ENCODE measurements at places on chromosomes 2 and 18.
A peak's percentile ranks its signal among the peaks of the same experiment; 100 is the strongest.

DNA sequence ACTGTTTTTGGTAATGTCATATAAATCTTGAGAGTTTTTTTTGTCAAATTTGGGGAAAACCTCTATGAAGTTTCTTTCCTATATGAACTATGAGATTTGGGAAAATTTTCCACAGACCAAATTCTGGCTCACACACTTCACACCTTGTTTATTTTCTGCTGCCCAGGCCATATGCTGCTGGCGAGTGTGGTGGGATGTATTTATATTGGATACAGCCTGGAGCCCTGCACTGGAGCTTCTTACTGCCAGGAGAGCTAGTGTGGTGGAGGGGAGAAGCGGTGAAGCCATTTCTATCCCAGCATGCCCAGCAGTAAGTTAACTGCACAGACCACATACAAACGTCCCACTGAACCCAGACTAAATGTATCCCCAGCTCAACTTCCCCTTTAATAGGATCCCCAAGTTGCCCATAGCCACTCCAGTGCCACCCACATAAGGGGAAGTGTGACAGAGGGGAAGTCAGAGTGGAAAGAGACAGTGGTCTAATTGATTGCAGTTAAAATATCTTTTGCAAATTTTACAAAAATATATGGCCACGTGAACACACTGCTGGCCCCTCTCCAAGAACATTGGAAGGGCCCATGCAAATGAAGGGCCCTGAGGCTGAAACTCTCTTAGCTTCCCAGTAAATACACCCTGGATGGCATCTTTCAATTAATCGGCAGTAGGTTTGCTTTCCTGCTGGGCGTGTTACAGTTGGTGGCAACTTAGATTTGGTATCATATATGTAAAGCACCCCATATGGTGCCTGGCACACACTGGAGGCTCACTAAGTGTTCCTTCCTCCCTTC is 146.6 kb upstream of the ITGA6 start:
- peak; percentile 23 for DNase-seq

- no peak for DNase-seq
Measured at GRCh38 chr2:177169810-177170514, 42.6 kb upstream of the HNRNPA3 start.

- no peak for DNase-seq
Measured at GRCh38 chr2:43566461-43566729, 29.4 kb downstream of the THADA start.

- no peak for DNase-seq
Measured at GRCh38 chr2:120395221-120396012, 49.5 kb downstream of the INHBB start.

GRCh38 chr2:97706708-97707345 is 6.5 kb upstream of the ZAP70 start:
- no peak for DNase-seq

DNA sequence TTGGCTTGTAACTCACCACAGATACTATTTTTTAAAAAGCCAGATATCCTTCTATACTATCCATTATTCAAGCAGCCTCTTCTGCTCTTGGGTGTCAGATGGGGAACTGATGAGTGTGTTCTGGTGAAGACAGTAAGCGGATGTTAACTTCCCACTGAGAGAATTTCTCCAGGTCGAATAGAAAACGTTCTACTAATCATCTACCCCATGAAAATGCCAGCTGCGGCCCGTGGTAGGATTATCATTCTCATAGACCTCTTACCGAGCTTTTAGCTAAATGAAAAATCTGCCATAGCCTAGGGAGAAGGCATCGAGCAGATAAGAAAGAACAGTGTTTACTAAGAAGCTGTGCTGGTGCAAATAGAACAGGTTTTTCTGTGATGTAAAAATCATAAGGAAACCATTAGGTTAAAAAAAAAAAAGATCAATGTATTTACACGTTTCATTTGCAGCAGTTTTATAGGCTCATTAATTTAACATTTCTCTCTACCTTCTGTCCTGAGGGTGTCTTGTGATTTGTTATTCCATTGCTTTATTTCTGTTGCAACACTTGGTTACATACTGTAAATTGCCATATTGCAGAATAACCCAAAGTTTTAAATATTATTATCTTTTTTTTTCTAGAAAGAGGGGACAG is 1521.5 kb upstream of the ZEB2 start:
- DNase-seq, result no peak

- no peak for DNase-seq
Measured at GRCh38 chr2:11419781-11420180, 46.2 kb downstream of the E2F6 start.

DNA sequence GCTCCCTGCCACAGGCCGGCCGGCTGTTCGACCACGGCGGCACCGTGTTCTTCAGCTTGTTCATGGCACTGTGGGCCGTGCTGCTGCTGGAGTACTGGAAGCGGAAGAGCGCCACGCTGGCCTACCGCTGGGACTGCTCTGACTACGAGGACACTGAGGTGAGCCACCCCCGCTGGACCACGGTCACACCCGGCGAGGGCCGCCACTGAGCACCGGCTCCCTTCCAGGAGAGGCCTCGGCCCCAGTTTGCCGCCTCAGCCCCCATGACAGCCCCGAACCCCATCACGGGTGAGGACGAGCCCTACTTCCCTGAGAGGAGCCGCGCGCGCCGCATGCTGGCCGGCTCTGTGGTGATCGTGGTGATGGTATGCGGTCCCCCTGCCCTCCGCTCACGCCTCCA is 20.8 kb downstream of the ANO7 start:
- no peak for DNase-seq

- no peak for DNase-seq
Measured at GRCh38 chr2:71603311-71603811, 150.0 kb downstream of the DYSF start.

DNA sequence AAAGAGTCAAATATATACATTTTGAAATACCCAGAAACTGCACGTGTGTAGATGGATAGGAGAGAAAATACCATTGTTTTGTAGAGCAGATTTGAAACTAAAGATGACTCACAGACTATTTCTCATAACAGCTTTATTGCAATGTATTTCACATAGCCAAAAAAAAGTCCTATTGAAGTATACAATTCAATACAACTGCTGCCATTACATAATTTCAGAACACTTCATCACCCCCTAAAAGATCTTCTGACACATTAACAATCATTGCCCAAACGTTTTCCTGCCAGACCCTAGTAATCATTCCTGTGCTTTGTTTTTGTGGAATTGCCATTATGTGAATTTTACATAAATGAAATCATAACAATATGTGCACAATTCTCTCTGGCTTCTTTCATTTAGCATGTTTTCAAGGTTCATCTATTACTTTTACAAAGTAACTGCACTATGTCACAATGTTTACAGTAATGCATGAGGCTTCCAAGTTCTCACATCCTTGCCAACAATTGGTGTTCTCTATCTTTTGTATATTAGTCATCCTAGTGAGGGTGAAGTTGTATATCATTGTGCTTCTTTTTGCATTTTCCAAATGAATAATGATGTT is 378.6 kb upstream of the CWC22 start:
- no peak for DNase-seq

DNA sequence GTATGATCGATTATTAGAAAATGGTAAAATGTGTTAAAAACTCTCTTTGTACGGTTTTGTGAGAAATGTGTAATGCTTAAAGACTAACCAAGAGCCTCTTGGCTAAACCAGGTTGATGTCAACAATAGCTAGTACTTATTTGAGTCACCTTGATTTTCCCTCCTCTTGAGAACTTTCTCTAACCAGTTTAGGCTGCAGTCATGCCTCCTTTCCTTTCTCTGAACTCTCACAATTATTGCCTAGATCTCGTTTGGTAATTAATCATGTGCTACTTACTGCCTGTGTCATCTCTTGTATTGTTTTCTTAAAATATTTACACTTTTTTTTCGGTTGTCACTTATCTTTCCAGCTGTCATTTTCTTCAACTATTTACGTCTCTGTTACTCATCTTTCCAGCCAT is 1.1 kb upstream of the EPC2 start:
- no peak for DNase-seq

DNA sequence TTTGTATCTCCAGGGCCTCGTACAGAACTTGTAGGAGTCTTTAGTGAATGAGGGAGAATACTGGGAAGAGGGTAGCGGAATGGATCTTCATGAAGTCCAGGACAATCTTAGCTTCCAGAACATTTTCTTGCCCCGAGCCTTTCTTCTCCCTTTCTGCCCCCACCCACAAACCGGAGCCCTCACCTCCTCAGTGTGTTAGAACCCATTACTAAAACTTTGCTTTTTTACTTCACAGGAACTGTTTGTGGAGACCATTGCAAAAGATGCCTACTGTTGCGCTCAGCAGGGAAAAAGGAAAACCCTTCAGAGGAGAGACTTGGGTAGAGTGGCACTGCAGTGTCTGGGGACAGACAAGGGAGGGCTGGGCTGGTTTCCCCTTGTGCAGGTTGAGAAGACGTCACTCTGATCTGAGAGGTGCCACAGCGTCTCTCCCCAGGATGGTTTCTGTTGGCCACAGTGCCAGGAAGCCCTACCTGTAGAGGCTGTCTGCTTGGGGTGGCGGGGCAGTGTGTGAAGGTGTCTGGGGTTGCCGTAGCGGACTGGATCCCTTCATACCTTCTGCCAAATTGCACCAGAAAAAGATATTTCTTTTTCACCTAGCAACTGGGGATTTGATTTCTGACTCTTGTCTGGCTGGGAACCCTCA is 786 bp downstream of the POLE4 start:
- DNase-seq, result no peak

DNA sequence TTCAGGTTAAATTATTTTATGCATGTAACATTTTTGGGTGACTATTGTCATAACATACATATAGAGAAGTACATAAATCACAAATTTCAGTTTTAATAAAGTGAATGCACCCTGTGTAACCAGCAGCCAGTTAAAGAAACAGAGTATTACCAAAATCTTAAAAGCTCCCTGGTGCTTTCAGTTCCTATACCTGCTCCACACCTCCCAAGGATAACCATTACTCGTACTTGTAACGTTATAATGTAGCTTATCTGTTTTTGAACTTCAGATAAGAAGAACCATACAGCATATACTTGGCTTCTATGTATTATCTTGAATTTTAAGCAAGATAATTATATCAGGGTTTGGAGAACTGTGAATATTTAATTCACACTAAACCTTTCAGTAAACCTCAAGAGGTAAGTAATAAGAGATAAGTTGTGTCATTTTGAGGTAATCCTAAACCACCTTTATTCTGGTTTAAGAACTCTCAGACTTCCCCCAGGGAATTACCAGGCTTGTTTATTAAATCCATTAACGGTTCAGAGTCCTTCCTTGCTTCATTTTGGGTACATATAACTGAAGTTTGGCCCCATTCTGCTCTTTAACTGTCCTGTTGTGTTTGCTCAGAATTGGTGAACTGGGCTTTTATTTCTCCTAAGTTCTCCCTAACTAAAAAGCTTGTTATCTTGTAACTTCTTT is 58.6 kb downstream of the LCLAT1 start:
- DNase-seq, result no peak

DNA sequence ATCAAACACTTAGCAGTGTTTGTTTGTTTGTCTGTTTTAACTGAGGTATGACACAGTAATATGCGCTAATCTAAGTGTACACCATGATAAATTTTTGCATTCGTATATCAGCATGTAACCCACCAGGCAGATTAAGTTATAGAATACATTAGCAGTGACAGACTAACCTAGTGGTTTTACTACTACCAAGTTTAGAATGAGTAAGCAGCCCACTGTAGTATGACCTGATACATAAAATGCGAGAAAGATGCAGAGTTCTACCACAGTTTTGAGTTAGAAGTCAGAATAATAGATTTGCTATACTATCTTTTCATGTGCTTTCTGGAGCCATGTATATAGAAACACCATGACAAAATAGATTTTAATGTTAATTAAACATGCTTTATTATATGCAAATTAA is 19.1 kb upstream of the MAP4K4 start:
- no peak for DNase-seq

DNA sequence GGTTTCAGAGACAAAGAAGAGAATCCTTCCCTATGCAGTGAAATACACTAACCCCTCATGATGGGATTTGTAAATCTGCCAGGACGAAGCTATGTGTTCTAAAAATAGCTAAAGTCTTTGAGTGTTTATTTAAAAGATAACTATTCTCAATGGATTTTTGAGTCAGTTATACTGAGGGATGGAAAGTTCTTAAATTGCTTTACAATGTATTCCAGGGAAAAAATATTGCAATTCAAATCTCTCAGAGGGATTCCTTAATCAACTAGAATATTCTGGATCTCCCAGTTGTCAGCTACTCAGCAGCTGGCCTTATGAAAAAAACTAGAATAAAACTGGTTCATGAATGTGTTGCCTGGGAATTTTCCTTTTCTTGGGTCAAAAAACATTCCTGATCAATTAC is 312.4 kb downstream of the PLCL1 start:
- DNase-seq, result no peak

GRCh38 chr2:127624320-127624755 is 21.6 kb upstream of the GPR17 start:
- DNase-seq, result no peak

DNA sequence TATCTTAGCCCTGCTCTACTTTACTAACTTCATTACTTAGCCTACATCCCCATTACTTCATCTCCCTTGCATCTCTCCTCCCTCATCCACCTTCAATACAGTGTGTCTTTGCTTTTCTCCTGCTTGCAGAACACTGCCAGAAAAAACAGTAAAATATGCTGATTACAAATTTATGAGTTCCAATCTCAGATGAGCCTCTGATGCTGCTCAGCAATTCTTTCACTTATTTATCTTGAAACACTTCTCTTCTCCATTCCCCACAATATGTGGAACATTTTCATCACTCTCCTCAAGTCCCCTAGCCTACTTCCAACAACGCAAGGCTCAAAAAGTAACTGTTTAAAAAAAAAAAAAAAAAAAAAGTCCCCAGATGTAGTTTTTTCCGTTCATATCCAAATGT is 7.1 kb downstream of the VPS54 start:
- DNase-seq, result no peak

DNA sequence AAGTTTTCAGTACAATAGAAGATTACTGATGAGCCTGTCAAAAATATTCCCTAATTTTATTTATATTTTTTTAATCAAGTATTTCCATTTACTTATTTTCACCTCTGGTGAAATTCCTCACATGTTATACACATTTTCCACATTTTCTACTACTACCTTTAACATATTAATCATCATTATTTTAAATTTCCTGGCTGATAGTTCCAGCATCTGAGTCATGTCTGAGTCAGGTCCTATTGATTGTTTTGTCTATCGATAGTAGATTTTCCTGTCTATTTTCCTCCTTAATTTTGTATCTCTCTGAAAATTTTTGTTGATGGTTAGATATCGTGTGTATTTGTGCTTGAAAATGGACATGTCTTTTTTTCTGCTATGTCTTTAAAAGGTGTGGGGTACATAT is 211.8 kb upstream of the DSEL start:
- DNase-seq, result no peak

- no peak for DNase-seq
Measured at GRCh38 chr2:37868866-37869265, 56.2 kb upstream of the RMDN2 start.
